Hematopoietic multipotent progenitor cell (in vitro differentiated cells): ENCODE measurements at places on chromosomes 2 and 18.
A peak's percentile ranks its signal among the peaks of the same experiment; 100 is the strongest.

DNA sequence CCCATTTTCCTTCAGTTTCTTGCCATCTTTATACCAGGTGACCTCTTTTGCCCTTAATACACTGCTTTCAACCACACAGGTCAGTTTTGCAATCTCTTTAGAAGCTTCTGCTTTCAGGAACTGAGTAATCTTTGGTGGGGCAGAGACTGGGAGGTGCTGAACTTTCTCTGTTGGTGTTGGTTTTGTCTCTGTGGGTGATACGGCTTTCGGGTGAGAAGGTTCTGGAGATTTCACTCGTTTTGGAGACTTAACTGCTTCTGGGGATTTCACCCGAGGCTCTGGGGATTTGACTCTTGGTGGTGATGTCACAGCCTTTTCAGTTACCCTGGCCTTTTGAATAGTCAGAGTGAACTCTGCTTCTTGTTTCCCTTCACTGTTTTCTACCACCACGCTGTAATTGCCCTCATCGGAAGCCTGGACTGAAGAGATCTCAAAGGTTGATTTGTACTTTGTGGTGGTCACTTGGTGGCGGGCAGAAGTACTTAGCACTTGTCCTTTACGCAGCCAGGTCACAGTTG is 50.4 kb downstream of the PLEKHA3 start:
- no peak for DNase-seq

GRCh38 chr18:45863469-45863868 is 38.0 kb downstream of the SIGLEC15 start:
- DNase-seq: no peak

GRCh38 chr2:101770726-101771125 is 73.2 kb downstream of the MAP4K4 start:
- DNase-seq: no peak

DNA sequence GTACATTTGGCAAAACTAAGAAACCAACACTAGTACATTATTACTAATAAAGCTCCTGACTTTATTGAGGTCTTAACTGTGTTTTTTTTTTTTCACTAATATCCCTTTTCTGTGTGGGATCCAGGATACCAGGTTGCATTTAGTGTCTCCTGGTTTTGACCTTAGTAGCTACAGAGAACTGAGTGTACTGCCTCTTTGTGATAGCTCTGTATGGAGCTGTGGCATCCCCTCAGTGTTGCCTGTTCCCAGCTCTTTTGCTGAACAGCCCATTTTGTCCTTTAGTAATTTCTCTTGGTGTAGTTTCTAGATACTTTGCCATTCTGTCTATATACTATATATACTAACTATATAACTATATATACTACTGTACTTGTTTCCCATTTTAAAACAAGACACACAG is 31.6 kb downstream of the KCMF1 start:
- DNase-seq: no peak

DNA sequence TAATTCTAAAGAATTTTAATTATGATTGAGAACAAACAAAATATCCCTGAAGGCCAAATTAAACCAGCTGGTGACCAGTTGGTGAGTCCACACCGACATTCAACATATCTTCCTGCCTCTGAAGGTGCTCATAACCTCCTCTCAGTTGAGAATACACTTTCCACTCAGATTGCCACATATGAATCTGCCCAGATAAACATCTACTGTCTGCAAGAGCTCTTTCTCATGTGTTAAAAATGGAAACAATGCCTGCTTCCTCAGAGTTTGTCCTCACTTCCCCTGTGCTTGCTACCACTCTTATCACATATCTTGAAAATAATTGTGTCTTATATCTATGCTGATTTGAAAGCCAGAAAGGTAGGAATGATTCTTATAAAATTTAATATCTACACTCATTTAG is 177.7 kb upstream of the GULP1 start:
- DNase-seq: no peak

- DNase-seq: no peak
Measured at GRCh38 chr18:40769786-40770185, 1185.2 kb upstream of the PIK3C3 start.

GRCh38 chr2:10460366-10460796 is 12.3 kb upstream of the ODC1 start:
- no peak for DNase-seq

DNA sequence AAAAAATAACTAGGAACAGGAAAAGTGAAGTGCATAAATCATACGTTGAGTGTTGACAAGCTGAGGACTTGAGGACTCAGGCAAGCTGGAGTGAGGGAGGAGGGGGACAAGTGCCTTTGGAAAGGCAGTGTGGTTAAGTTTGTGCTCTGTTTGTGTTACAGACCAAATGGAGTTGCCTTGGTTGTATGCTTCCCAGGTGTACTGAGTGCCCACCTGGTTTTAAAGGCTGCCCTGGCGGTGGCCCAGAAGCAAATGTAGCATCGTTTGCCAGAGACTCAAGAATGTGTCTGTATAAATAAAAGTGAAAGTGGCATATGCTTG is 240.9 kb downstream of the PRKCE start:
- no peak for DNase-seq

GRCh38 chr2:75564026-75564688 is 3.4 kb upstream of the EVA1A start:
- DNase-seq: no peak

DNA sequence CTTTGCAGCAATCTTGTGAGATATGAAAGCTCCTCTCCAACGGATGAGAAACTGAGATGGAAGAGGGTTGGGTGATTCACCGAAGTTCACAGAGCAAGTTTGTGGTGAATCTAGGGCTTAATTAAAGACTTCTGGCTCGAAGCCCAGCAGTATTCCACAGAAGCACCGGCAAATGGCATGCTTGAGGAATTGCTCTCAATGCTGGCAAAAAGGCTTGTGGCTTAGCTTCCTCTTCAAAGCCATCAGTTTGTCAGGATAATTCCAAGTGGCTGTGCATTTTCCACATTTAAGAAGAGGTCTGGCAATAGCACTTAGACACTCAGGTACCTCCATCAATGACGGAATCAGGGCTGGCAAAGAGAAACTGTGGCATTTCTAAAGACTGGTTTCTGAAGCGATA is 98.7 kb upstream of the SLC66A3 start:
- DNase-seq: no peak

DNA sequence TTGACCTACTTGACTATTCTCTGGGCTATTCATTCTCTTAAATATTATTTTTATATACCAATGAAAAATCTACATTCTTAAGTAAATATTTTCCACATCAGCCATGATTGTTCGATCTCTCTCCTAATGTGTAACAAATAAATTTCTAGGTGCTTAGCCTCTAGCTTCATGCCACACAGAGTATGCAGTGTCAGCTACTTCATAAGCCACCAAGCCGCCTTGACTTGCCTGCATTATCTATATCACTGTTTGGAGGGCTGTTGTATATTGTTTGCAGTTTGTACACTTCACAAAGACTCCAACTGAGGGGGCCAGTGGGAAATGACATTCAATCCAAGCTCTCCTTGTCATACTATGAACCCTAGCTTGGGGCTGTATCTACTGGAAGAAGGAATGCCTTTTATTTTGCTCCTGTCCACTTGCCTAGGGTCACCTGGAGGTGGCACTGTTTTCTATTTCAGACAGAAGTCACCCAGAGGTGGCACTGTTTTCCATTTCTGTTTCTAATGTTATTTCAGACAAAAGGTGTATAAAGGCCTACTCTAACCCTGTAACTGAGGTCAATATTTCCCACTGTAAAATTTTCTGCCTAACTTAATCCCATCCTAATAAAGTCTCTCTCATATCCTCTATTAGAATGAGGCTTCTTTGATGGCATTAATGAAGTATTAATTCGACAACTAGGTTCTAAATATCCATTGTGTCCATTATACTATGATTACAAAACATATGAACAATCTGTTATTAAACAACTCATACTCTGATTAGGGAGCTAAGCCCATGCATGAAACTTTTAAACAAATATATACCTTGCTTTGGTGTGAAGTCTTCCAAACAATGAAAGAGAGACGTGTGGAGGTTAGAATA is 36.4 kb downstream of the COL5A2 start:
- DNase-seq: peak; percentile 41

- DNase-seq: no peak
Measured at GRCh38 chr2:26561918-26562810, 79.0 kb downstream of the CIB4 start.

DNA sequence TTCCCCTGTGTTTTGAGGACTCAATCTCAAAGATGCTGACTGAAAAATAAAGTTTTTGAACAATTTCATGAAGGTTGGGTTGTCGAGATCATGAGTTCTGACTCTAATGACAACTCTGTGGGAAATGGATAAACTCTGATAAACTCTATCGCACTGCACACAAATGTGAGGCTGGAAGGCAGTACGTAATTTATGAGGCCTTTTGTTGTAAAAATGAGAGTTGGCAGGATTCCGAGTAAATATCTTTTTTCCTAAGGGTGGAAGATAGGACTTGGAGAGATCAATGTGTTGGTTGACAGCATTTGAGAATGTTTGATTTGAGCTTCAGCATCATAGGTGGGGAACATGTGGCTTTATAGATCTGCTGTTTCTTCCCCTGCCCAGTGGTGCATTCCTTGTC is 90.4 kb downstream of the SPTBN1 start:
- no peak for DNase-seq

DNA sequence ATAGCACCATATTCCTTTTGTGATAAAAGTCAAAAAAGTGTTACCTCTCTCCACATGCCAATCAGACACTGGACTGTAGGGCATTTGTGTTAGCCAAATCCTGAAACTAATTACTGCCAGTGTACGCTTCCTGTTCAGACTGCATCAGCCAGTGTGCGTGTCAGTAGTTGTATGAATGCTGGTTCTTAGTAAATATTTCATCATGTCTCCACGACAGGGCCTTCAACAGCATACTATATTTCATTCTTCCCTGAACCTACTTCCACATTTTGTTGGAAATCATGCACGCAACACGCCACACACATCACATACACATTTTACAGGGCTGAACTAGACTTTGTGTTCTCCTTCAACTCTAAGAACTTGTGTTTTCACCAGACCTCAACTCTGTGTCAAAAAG is 77.5 kb downstream of the EPB41L3 start:
- DNase-seq: peak; percentile 26

GRCh38 chr2:209661286-209661894 is 110.2 kb upstream of the UNC80 start:
- DNase-seq: no peak

DNA sequence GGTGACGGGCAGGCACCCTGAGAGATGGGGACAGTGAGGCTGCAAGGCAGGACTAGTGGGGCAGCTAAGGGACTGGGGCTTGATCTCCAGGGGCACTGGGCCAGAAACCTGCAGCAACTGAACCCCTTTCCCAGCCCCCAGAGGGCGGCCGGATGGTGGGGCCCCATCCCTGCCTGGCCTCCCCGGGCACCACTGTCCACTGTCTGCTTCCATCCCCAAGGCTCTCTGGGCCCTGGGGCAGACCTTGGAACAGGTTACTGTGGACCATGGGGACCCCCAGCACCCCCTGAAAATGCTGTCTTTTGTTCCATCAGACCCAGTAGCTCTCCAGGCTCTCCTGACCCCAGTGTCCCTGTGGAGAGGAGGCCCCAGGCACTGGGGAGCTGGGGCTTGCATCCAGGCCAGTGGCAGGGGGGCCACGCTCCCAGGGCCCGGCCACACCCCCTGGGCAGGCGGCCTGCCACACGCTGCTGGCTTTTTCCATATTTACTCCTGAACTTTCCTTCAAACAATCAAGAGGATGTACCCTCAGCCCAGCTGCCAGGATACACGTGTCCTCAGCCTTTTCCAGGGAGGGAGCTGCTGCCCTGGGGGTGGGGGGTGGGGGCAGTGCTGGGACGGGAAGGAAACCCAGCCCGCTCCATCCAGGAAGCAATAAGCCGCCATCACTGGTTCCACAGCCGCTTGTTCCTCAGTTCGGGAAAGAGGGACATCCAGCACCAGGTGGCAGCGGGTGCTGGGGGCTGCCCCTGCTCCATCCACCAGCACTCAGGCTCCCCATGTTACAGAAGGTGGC is 102.3 kb upstream of the ODC1 start:
- no peak for DNase-seq

DNA sequence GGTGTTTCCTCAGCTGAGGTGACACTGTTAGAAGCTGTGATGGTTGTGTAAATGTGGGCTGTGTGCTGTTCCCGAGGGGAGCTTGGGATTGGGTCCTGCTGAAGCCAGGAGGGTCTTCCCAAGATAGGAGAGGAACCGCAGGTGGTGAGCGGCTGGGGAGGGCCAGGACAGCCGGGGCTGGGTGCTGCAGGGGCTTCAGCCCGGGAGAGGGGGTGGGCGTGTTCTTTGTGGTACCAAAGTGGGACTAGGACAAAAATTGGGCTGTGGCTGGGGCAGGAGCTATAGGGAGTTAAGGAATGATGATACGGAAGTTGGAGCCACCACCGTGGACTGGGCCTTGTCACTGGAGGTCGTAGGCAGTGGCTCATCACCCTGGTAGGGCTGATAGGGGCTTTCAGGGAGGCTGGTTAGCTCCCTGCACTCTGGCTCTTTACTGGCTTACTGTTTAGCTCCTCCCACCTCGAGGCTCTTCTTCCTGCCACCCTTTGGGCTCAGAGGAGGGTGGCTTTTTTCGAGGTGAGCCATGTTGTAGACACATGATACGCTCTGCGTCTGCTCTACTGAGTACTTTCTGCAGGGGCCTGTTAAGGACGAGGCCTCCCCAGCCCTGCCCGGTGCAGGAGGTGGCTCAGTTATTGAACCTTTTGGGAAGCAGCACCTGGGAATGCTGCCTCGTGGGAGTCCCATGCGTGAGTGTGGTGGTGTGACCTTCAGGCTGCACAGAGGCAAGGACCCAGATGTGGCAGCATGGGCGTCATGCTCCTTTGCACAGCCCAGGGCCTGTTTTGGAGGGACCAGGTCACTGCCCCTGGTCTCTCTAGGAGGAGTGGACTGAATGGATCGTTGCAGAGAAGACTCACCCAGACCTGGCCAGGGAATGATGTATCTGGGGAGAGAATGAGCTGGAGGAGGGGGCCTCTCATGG is 21.6 kb downstream of the ASB1 start:
- no peak for DNase-seq

DNA sequence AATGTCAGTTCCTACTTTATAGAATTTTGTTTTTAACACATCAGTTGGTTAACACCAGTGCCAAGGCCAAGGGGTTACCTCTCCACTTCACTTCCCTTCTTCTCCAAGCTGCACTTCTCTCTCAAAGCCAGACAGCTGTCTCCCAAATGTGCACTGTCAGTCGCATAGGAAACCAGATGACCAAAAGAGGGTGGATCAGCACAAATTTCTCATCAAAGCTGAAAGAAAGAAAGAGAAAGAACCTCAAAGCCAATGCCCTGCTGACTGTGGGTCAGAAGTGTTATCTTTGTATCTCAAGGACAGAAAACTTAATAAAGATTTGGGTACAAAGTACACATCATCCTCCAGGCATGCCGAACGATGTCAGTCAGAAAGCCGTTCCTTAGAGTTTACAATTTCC is 32.2 kb downstream of the SPATS2L start:
- peak; percentile 19 for DNase-seq
